Dermis blood vessel endothelial cell (primary cell): ENCODE measurements at places on chromosomes 5 and 9. TPM values are rescaled to one million over a fixed set of nuclear protein-coding genes. Genes with fewer than 3 reads are reported as not detected.

- no peak for DNase-seq
Observed at GRCh38 chr9:113428062-113428615, 17.6 kb downstream of the C9orf43 start.

GRCh38 chr9:106857811-106858470 lies 5.0 kb upstream of the ZNF462 start:
- DNase-seq = no peak

GRCh38 chr5:171810227-171810626 lies 24.6 kb downstream of the SMIM23 start:
- DNase-seq = no peak

DNA sequence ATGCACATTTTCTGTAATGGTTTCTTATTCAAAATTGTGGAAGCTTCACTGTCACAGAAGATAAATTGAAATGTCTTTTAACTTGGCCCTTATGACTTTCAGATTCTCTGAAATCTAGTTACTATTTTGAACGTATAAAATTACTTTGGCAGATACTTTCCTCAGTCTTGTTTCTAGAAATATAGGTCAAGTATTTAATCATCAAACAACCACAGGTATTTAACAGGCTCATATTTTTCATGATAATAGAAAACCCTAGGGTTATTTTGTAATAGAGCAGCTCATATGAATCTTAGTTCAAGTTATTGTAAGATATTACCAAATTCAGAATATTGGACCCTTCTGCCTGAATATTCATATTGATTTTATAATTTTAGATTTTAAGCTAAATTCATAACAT lies 236.0 kb upstream of the CDH18 start:
- DNase-seq = no peak

GPX3 gene
- 16.8 and 22.8 TPM in 2 replicates for total RNA-seq

GRCh38 chr5:167051402-167051768 lies 1240.1 kb upstream of the WWC1 start:
- peak; percentile 15 for DNase-seq

DNA sequence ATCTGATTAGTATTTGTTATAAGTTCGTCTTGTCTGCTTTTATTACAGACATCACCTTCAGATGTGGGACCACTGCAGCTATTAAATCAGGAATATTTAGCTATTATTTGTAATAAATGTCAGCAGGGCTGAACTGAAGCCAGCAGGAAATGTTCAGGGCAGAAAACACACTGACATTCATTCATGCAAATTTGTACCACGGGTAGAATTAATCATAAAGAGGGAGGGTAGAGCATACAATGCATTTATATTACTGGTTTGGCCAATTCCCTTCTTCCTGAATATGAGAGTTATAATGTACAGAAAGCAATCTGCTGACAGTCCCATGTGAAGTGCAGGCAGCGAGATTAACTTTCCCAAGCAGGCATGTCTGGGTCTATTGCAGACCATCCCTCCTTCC lies 117.3 kb upstream of the NUDT12 start:
- no peak for DNase-seq

- peak; percentile 71 for DNase-seq
Observed at GRCh38 chr9:114911167-114911821, 19.1 kb downstream of the TNFSF8 start.

GRCh38 chr5:151675611-151676313 lies 11.0 kb downstream of the SPARC start:
- DNase-seq = peak; percentile 90

- peak; percentile 27 for DNase-seq
Observed at GRCh38 chr5:112977440-112977861, 853 bp downstream of the DCP2 start.

NR4A3 gene
- 0.05 TPM in 1 of 2 replicates, not detected in the other for total RNA-seq

DNA sequence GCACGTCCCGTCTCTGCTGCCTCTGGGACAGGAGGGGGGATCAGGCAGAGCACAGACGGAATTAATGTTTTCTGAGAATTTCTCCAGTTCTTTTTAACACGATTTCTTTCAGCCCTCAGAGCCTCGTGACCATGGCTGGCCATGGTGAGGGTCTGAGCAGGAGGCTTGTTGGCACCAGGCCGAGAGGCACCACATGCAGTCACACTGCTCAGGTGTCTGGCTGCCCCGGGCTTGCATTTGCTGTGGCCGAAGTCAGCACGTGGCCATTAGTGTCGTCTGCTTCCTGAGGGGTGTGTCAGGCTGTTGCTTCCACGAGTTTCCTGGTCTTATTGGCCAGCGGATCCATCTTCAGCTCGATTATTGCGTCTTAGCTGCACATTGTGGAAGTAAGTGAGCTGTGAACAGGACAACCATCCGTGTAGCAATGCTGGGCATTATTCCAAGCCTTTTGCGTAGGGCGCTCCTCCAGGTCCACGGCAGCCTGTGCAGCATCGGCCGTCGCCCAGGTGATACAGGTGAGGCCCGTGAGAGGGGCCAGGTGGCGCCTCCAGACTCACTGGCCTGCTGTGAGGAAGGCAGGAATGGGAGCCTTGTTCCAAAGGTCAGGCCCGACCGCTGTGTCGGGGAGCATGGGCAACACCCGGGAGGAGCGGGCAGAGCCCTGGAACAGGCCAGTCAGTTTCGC lies 114.2 kb upstream of the CACNA1B start:
- DNase-seq = no peak

MACIR gene
- total RNA-seq = 9.4 and 11.9 TPM in 2 replicates

TMEM250 gene
- total RNA-seq = 59.7 and 73.7 TPM in 2 replicates

DNA sequence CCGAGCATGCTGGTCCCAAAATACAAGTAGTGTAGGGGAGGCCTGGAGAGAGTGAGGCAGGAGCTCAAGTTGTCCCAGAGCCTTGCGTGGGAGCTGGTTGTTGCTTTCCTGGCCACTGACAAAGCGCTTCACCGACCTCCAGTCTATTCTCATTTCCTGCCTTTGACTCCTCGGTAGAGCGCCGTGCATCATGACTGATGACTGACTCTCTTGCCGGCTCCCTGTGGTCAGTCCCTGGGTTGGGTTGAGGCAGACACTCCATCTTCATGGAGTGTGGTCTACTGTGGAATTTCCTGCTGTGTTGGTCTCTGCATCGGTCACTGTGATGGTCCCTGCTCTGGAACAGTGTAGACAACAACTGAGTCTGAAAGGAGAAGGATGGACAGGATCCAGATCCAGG lies 175.1 kb upstream of the S1PR3 start:
- DNase-seq = no peak

- no peak for DNase-seq
Observed at GRCh38 chr9:23658376-23659258, 167.4 kb downstream of the ELAVL2 start.

PCDHGA12 gene
- total RNA-seq = 4.1 and 4.6 TPM in 2 replicates

UBTD2 gene
- total RNA-seq = 25.7 and 29.4 TPM in 2 replicates

RNF224 gene
- not detected in 2 replicates for total RNA-seq

DNA sequence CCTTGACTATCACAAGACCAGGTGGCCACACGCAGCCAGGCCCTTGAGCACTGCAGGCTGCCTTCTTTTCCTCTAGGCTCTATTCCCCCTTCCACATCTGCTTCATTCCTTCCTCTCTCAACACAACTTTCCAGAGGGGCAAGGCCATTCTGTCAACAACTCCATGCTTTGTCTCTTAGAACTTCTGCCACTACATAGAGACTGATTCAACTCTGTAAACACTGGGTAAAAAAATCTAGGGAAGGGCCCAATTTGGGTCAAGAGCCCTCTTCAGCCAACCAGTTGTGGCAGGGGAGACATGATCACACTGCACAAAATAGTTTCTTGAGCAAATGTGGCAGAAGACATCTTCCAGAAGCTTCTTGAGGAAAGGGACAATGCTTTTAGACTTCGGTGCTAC lies 55.6 kb downstream of the ATPSCKMT start:
- DNase-seq = no peak

- DNase-seq = no peak
Observed at GRCh38 chr5:112579599-112580170, 158.0 kb upstream of the APC start.

OBP2B gene
- total RNA-seq = not detected in 2 replicates

DNA sequence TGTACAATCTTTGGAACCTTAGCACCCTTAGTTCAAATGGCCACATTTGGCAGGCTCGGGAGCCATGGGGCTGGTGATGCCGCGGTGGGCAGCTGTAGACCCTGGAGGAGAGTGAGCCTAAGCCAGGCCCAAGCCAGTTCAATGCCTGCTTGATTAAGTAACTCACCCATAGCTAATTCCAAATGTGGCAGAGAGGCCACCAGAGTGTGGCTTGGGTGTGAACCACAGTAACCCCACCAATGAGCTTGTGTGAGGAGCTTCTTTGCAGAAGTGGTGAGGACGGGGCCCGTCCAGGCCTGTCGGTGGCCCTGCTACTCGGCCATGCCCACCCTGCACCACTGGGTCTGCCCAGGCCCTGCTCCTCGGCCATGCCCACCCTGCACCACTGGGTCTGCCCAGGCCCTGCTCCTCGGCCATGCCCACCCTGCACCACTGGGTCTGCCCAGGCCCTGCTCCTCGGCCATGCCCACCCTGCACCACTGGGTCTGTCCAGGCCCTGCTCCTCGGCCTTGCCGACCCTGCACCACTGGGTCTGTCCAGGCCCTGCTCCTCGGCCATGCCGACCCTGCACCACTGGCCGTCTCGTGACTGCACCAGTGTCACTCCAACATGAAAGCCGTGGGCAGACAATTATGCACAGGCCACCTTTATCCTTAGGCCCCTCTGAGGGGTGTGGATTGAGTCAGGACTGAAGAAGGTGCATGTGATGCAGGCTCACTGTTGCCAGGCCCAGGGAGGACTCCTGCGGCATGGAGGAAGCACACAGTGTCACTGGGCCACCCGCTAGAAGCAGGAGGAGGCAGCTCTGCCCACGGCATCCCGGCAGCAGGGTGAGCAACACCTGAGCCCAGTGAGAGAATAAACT lies 75.4 kb downstream of the MRPL36 start:
- no peak for DNase-seq

- DNase-seq = no peak
Observed at GRCh38 chr5:42422656-42423280, 471 bp upstream of the GHR start.

DNA sequence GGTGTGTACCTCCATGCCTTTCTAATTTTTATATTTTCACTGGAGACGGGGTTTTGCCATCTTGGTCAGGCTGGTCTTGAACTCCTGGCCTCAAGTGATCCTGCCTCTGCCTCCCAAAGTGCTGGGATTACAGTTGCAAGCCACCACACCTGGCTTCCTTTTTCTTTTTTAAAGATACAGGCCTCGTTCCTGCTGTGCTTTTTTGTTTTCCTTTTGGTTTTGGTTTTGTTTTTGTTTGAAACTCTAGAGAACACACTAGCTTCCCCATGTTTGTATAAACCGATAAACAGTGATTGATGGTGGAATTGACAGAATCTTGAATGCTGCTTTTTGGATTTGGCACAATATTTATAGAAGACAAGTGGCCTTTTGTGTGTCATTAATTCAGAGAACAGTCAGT lies 1603.4 kb downstream of the MAT2B start:
- DNase-seq = no peak

DNA sequence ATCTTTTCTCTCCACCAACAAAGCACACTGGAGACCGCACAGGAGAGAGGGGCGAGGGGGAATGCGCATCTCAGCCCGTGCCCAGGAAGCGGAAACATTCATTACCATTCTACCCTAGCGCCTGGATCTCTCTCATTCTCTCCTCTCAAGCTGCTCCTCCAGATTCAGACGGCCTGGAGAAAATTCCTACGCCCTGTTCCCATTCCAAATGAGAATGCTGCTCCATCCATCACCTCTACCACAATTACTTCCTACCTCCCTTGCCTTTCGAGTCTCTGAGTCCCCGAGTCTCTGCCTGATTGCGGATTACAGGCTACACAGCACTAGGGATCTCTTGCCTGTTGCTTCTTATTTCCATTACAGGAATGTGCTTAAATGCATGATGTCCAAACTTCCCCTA lies 6.7 kb downstream of the DDX31 start:
- no peak for DNase-seq

- peak; percentile 23 for DNase-seq
Observed at GRCh38 chr5:154477382-154478223, 424 bp downstream of the HAND1 start.

DNA sequence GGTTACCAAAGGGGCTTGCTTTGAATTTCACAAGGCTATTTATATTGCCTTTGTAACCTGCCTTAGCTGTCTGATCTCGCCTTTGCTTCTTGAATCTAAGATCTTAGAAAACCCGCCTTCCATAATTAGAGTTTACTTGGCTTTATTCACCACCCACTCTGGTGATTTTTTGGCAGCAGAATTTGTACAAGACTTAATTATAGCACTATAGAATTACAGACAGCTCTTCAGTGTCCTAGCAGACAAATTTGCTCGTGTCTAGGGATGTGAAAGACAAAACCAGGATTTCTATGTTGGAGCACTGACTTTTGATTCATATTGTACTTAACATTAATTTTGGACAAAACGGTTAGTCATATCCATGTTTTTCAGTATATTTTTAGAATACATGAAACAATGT lies 306.6 kb downstream of the ADGRV1 start:
- DNase-seq = no peak

DNA sequence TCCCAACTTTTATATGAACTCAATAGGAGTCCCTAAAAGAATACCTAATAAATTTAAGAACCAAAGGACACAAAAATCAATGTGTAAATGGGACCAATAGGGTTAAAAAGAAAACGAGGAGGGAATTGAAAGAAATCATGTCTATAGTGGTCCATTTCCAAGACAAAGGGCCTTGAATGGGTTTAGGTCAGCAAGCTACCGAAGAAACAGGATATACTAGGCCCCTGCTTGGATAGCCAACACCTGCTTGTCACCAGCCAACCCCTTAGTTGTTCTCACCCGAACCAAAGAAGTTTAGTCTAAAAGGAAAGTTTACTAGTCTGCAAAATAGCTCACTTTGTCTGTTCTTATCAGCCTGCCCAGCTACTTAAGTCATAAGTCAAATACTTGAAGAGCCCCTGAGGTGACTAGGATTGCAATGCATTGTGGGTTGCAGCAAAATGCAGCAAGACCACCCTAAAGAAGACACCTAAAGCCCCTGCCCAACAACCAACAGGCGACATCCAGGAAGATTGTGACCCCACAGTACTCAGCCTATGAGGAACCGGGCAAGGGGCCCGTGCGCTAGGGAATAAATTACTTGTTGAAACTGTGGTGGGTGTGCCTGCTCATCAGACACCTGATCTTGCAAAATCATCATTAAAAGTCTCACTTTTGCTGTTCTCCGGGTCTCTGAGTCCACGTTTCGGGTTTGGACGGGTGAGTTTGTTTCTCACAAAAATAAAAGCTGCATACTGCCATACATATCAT lies 183.9 kb upstream of the PPP1R26 start:
- DNase-seq = no peak

DNA sequence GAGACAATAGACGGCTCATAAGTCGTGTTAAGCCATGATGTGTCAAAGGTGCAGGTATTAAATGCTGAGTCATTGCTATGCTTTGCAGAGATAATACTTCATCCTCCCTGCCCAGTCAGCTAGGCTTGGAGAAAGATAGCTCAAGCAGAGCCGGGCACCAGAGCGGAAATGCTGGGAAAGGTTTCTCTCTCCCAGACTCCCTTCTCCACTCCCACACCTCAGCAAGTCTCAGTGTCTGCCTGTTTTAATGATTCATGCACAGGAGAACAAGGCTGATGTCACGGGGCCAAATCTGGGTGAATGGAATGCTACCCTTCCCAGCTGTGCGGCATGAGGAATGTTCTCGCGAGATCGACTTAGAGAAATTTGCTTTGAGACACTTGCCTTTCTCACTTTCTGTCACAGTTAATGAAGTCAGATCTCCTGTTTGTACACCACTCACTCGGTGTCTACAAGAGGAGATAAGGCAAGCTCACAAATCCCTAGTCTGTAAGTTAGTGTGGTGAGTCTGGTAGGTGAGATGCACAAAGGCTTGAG lies 204.4 kb downstream of the EFNA5 start:
- DNase-seq = peak; percentile 53

- DNase-seq = no peak
Observed at GRCh38 chr9:17280350-17281012, 145.6 kb downstream of the CNTLN start.

GRCh38 chr9:20315677-20316076 lies 306.6 kb downstream of the MLLT3 start:
- DNase-seq = no peak
